ENCODE measurements at places on chromosomes 6 and 20.

- peak; percentile 88 for DNase-seq
- no peaks in the 10 kb centered on the region for H3K36me3 ChIP-seq
- H3K27me3 ChIP-seq, result no peaks in the 10 kb centered on the region
- H3K27ac ChIP-seq, result peak overlapping the region; percentile 4
- peak overlapping the region; percentile 39 for H3K4me3 ChIP-seq
- H3K4me1 ChIP-seq, result peaks cover 10% of the 10 kb centered on the region
Observed at GRCh38 chr6:125528621-125529041, 220.8 kb upstream of the HEY2 start.

DNA sequence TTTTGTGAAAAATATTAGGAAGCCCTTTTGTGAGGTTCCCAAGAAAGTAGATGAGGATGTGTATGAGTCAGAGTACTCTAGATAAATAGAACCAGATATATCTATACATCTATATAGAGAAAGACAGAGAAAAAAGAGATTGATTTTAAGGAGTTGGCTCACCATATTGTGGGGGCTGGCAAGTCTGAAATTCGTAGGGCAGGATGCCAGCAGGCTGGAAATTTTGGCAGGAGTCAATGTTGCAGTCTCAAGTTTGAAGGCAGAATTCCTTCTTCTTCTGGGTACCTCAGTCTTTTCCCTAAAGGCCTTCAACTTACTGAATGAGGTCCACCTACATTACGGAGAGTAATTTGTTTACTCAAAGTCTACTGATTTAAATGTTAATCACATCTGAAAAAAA lies 65.3 kb upstream of the SAMD3 start:
- H3K27me3 ChIP-seq, result no peaks in the 10 kb centered on the region
- H3K27ac ChIP-seq, result no peak overlapping the region
- no peaks in the 10 kb centered on the region for H3K4me1 ChIP-seq
- H3K36me3 ChIP-seq, result no peaks in the 10 kb centered on the region
- H3K4me3 ChIP-seq, result no peak overlapping the region

DNA sequence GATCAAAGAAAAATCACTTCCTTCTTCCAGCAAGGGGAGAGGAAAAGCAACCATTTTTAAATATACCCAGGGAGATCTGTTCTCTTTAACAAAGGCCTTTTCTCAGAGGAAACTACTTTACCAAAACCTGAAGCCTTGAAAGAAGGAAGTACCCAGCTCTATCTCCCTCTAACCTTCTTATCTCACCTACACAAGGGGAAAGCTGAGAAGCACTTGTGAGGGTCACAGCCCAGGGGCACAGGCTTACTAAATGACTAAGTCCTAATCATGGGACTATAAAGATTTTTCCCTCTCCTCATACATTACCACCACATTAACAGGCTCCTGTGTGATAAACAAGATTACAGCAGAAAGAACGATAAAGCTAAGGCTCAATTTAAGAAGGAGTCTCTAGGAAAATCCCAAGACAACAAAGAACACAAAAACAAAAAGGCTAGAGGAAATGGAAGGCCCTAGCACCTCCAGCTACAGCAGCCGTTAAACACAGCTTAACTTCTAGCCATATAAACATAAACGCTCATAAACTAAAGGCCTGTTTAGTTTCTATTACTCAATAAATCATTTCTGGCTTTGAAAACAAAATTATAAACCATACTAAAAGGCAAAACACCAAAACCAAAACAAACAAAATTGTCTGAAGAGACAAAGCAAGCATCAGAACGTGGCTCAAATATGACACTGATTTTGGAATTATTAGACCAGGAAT lies 284.9 kb upstream of the ECI2 start:
- H3K4me1 ChIP-seq, result no peaks in the 10 kb centered on the region
- DNase-seq, result no peak
- no peak overlapping the region for H3K4me3 ChIP-seq
- no peaks in the 10 kb centered on the region for H3K36me3 ChIP-seq
- no peak overlapping the region for H3K27ac ChIP-seq

DNA sequence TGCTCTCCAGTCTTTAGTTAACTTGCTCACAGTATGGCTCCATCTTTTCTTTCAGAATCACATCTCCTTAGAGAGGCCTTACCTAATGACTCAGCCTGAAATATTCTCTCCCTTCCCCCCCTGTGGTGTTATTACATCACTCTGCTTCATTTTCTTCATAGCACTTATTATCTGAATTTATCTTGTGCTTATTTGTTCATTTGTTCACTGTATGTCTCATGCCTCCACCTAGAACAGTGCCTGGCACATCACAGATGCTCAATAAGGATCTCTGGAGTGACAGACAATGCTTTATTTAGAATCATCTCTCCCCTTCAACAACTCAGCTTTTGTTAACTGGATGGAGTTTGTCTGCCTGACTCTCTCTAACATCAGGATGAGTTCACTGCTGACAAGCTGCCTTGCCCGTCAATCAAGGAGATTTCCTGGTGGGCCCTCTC lies 96.6 kb upstream of the MAN1A1 start:
- no peaks in the 10 kb centered on the region for H3K36me3 ChIP-seq
- no peak overlapping the region for H3K4me3 ChIP-seq
- no peak overlapping the region for H3K27ac ChIP-seq
- no peaks in the 10 kb centered on the region for H3K27me3 ChIP-seq
- H3K4me1 ChIP-seq, result no peaks in the 10 kb centered on the region

GRCh38 chr20:48215536-48215935 lies 430.3 kb upstream of the SULF2 start:
- H3K4me1 ChIP-seq, result no peaks in the 10 kb centered on the region
- no peak overlapping the region for H3K4me3 ChIP-seq
- H3K36me3 ChIP-seq, result no peaks in the 10 kb centered on the region
- no peaks in the 10 kb centered on the region for H3K27me3 ChIP-seq
- peak; percentile 64 for DNase-seq
- H3K27ac ChIP-seq, result no peak overlapping the region
